ENCODE measurements at places on chromosomes 13 and 19.

DNA sequence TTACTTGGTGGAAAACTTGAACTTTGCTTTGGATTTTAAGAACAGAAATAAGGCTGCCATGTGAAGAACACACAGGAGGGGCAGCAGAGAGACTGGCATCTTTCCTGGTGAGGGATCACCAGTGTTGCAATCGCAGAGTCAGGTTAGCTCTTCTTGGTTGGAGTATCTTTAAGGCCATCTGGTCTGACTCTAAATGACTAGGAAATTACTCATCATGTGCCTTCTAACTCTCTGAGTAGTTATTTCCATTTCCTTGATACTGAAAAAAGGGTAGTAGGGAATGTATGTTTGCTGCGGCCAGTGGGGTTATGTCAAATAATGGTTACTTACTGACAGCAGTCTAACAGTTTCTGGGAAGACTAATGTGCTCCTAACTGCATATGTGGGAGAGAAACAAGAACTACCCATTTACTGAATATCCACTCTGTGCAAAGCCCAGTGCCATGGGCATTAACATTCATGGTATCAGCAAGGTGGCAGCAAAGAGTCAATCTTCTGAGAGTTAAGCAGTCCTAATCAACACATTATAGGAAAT is 122.1 kb downstream of the COG6 start:
- no peak for DNase-seq

GRCh38 chr13:49216334-49216733 is 3.8 kb upstream of the MLNR start:
- no peak for DNase-seq

GRCh38 chr19:27993619-27994570 is 1219.1 kb downstream of the UQCRFS1 start:
- DNase-seq: no peak

DNA sequence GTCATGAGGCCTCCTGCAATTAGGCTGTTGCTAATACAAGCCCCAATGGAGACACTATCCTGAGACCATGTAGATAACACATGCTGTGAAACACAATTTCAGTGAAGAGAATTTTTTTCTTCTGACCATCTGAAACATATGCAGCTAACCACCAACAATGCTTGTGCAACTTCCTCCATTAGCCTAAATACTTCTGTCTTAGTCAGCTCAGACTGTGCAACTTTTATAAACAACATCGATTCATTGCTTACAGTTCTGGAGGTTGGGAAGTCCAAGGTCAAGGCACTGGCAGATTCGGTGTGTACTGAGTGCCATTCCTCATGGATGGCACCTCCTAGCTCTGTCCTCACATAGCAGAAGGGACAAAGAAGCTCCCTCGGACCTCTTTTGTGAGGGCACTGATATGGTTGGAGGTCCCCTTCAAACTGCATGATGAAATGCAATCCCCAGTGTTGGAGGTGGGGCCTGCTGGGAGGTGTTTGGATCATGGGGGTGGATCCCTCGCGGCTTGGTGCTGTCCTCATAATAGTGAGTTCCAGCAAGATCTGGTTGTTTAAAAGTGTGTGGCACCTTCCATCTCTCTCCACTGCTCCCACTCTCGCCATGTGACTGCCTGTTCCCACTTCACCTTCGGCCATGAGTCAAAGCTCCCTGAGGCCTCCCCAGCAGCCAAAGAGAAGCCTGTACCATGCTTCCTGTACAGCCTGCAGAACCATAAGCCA is 27.7 kb downstream of the STK24 start:
- no peak for DNase-seq

DNA sequence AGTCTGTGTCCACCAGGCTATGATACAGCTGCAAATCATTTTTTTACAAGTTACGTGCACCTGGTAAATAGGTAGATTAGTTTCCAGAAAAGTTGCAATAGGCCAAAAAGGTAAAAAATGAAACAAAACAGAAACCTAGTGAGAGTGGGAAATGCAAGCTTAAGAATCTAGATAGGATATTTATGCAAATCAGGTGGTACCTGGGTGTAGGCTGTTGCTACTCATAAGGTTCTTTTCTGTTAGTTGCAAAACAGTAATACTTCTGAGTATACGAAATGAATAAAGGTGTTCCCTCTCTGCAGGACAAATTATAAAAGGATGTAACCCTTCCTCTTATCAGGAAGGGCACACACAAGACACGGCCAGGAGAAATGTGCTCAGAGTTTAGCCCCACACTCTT is 97.9 kb downstream of the UGGT2 start:
- no peak for DNase-seq

DNA sequence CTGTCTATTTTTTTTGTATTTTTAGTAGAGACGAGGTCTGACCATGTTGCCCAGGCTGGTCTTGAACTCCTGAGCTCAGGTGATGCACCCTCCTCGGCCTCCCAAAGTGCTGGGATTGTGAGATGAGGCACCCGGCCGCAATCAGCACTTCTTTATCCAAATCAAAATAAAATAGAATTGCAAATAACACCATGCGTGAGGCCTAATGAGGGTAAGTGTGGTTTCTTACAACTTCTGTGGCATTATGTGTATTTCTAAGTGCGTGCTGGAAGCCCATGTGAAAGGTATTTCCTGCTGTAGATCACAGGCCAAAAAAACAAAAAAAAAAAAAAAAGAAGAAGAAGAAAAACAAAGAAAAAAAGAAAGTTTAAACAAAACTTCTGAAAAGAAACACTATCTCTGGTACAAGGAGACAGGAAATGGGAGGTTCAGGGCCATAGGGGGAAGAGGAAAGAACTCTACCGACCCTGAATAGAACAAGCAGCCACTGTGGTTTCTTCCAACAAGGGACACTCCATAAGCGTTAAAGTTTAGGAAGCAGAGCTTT is 3.0 kb upstream of the GRAMD1A start:
- DNase-seq: no peak

DNA sequence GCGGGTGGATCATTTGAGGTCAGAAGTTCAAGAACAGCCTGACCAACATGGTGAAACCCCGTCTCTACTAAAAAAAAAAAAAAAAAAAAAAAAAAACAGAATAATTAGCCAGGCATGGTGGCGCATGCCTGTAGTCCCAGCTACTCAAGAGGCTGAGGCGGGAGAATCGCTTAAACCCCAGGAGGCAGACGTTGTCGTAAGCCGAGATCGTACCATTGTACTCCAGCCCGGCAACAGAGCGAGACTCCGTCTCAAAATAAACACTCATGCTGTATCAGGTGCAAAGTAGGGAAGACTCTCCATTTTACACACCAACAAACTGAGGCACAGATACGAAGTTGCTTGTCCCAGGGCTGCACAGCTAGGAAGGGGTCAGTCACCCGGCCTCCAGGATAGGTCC is 15.6 kb downstream of the TLE6 start:
- DNase-seq: no peak

- DNase-seq: no peak
Measured at GRCh38 chr13:20264271-20265018, 32.3 kb upstream of the GJB6 start.

DNA sequence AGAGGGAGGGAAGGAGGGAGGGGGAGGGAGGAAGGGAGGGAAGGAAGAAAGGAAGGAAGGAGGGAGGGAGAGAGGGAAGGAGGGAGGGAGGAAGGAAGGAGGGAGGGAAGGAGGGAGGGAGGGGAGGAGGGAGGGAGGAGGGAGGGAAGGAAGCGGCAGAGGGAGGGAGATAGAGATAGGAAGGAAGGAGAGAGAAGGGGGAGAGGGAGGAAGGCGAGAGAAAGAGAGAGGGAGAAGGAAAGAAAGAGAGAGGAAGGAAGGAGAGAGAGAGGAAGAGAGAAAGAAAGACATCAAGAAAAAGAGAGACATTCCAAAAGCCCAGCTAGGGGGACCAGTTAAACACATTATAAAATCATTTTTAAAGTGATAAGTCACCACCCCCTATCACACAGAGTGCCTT is 62.5 kb downstream of the GNG7 start:
- no peak for DNase-seq

- DNase-seq: no peak
Measured at GRCh38 chr13:95406176-95406575, 104.9 kb upstream of the ABCC4 start.

DNA sequence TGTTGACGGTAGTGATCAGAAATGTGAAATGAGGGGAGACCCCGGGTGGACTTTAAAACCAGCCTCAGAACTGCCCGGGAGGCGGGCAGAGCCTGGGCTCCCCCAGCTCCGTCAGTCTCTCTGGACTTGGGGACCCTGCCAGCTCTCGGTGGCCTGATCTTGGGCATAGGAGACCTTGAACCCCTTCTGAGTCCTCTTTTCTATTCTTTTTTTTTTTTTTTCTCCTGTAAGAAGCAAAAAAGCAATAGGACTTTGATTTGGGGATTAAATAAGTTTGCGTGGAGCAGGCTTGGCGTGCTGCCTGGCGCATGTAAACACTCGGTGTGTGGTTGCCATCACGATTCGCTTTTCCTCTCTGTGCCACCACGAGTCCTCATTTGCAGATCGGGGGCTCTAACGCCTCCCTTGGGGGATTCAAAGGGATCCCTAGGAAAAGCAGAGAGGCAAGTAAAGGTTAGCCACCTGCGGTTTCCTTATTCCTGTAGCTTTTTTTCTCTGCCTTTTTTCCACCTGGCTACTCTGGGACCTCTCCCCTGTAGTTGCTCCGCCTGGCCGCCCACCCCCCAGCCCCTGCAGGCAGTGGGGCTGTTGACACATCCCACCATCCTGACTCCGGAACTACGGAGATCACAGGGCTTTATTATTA is 1.3 kb downstream of the SAFB start:
- DNase-seq: peak; percentile 27

GRCh38 chr13:46665633-46666482 is 112.9 kb downstream of the LRCH1 start:
- no peak for DNase-seq

GRCh38 chr19:19259741-19260140 is 13.4 kb downstream of the TM6SF2 start:
- no peak for DNase-seq

- no peak for DNase-seq
Measured at GRCh38 chr13:78487707-78488106, 115.6 kb downstream of the POU4F1 start.

- DNase-seq: peak; percentile 46
Measured at GRCh38 chr13:80341756-80342370, 937 bp upstream of the SPRY2 start.

DNA sequence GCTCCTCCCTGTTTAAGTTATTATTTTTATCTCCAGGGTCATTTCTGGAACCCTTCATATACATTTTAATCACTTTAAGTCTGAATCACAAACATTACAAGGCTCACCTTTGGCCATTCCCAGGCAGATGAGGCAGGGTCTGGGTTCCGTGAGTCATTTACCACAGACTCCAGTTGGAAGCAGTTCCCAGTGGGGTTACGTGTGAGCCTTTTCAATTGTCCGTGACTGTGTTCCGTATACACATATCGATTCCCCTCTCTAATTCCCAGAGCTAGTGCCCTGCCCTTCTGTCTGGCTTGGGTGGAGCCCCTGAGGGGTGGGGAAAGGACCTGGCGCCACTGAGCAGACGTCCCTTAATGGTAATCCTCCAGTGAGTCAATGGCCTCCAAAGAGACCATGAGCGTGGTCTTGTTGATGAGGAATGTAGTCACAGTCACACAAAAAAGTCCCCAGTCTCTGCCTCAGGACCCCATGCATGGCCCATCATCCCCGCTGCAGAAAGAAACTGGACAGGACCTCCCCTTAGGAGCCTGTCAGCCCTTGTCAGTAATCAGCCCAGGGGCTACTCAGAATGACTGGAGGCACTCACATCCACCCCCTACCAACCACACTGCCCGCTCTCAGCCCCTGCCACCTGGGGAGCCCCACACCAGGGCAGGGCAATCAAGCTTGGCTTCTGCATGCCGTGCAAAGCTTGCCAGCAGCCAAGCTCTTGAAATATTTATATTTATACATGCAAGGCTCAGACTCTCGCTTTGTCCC is 144.4 kb downstream of the ZIC5 start:
- no peak for DNase-seq

DNA sequence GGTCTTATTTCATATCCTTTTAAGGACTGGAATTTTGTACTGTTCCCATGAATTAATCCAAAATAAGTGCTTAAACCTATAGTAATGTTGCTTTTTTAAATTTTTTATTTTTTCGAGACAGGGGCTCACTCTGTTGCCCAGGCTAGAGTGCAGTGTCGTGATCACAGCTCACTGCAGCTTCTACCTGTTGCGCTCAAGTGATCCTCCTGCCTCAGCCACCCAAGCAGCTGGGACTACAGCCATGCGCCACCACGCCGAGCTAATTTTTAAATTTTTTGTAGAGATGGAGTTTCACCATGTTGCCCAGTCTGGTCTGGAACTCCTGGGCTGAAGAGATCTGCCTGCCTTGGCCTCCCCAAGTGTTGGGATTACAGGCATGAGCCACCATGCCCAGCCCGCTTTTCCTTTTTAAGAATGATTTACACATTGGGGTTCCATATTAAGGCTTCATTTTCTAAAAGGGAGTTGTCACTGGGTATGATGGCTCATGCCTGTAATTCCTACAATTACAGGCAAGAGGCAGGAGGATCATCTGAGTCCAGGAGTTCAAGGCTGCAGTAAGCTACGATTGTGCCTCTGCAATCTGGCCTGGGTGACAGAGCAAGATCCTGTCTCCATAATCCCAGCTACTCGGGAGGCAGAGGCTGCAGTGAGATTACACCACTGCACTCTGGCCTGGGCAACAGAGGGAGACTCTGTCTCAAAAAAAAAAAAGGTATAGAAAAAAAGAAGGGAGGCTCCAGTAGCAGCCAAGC is 28.3 kb upstream of the AKT2 start:
- DNase-seq: no peak

DNA sequence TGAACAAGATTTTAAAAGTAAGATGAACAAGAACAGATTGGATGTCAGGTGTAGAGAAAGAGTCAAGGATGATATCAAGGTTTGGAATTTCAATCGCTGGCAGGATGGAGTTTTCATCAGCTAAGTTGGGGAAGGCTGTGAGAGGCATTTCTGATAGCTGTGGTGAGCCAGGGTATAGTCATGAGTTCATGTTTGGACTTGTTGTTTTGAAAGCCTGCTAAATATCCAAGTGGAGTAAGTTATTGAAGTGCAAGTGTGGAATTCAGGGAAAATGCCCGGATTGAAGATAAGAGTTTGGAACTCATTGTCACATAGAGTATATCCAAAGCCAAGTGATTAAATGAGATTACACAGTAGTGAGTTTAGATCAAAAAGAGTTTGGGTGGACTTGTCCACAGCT is 11.0 kb upstream of the EPSTI1 start:
- no peak for DNase-seq

DNA sequence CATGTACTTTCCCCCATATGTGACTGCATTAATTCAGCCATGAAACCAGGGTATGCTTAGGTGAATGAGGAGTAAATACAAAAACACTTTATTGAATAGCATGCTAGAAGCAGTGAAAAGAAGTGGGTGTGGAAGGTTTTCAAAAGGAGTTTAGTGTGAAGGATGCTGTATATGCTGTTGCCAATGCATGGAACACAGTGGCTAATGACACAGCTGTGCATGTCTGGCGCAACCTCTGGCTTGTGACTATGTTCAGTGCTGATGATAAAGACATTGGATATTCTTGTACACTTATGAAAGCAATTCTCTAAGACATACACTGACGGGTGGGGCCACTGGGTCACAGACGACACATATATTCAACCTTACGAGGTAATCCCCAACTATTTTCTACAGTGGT is 55.2 kb downstream of the SOX21 start:
- no peak for DNase-seq

GRCh38 chr13:60139272-60139671 is 24.5 kb downstream of the DIAPH3 start:
- no peak for DNase-seq

- no peak for DNase-seq
Measured at GRCh38 chr13:99269627-99270241, 11.6 kb upstream of the GPR18 start.
